ENCODE measurements at places on chromosomes 2 and 18.

DNA sequence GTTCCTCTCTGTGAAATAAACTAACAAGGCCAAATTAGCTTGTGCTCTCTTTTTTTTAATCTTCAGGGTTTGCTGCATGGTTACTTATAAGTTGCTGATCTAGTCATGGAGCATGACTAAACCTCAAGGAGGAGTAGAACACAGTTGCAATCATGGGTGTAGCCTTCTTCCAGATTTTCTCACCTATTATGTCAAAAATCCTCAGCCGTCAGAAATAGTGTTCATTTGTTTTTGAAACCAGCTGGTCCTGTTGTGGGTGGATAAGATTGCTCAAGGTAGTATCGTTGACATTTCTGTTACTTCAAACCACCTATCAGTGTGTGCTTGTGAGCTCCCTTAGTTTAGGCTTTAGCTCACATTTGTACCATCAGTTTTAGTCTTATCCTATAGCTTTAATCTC, 11.2 kb downstream of the RELCH start:
- no peaks in the 10 kb centered on the region for H3K27me3 ChIP-seq
- no peaks in the 10 kb centered on the region for H3K36me3 ChIP-seq
- H3K4me3 ChIP-seq: no peak overlapping the region
- DNase-seq: no peak
- H3K4me1 ChIP-seq: peaks cover 31% of the 10 kb centered on the region
- no peak overlapping the region for H3K27ac ChIP-seq

GRCh38 chr2:96838345-96839292, 5.2 kb downstream of the ANKRD23 start:
- H3K27ac ChIP-seq: no peak overlapping the region
- H3K4me3 ChIP-seq: no peak overlapping the region
- no peak for DNase-seq
- no peaks in the 10 kb centered on the region for H3K27me3 ChIP-seq
- no peaks in the 10 kb centered on the region for H3K36me3 ChIP-seq
- H3K4me1 ChIP-seq: peaks cover 2% of the 10 kb centered on the region

DNA sequence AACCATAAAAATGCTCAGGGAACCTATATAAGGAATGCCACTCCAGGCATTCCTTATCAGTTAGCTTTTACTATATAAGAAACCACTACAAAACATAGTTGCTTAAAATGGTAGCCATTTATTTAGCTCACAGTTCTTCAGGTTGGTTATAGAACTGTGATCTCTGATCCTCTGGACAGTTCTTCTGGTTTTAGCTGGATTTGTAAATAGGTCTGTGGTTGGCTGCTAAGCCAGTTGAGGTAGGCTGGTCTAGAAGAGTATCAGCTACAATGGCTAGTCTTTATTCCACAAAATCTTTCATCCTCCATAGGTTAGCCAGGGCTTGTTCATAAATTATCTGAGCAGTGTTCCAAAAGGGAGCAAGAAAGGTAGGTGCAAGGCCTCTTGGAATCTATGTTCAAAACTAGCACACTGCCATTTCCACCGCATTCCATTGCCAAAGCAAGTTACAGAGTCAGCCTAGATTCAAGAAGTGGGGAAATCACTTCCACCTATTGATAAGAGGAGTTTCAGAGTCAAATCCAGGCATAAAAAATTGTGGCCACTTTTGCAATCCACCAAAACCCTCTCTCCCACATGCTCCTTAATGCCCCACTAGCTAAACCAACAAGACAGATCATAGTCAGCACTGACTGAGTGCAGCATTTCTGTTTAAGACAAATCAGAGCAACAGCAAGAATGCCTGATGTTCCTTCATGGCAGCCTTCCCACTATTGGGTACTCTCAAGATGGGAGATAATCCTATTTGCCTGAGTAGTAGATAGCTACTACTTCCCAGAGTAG, 146.4 kb downstream of the IRS1 start:
- H3K36me3 ChIP-seq: no peaks in the 10 kb centered on the region

DNA sequence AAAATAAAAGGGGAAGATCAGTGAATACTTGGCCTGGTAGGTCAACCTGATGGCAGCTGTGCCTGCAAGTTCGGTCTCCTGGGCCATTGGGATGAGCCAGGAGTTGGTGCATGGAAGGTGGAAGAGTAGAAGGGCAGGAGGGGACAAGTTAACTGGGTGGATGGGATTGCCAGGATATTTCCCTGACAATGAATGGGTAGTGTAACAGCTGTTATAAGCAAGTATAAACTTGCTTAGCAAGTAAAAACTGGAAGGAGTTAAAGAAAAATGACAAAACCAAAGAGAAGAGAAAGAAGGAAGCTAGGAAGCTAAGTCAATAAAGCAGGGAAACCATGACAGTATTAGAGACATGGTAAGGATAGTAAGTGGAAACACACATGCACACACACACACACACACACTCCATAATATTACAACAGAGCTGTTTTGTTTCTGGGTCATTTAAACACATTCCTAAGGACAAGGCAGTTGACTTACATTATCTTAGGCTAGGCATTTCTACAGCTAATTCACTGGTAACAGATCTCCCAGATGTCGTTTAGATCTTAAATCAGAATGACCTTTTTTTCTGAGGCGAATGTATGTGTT, 29.7 kb downstream of the MEP1B start:
- no peaks in the 10 kb centered on the region for H3K36me3 ChIP-seq
- no peak overlapping the region for H3K4me3 ChIP-seq
- H3K4me1 ChIP-seq: no peaks in the 10 kb centered on the region
- DNase-seq: no peak
- no peaks in the 10 kb centered on the region for H3K27me3 ChIP-seq

DNA sequence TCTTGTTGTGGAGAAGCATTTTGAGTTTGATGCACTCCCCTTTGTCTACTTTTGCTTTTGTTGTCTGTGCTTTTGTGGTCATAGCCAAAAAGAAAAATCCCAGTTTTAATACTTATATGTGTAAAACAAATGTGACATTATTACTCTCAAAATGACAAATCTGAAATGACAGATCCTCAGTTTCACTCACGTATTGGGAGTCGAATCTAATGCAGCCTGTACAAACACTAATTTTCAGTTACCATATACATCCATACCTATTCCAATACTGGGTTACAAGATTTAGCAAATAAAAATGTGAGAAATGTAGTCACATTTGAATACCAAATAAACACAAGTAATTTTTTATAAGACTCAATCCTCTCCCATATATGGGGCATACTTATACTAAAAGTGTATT, 148.2 kb upstream of the ZNF516 start:
- DNase-seq: no peak
- no peaks in the 10 kb centered on the region for H3K36me3 ChIP-seq
- no peak overlapping the region for H3K4me3 ChIP-seq
- H3K27ac ChIP-seq: no peak overlapping the region
- no peaks in the 10 kb centered on the region for H3K4me1 ChIP-seq
